ENCODE measurements at places on chromosomes 16 and 17. TPM values are rescaled to one million over a fixed set of nuclear protein-coding genes. Genes with fewer than 3 reads are reported as not detected.
A peak's percentile ranks its signal among the peaks of the same experiment; 100 is the strongest.

The RPL38 gene
- 2,370 TPM for total RNA-seq

GRCh38 chr16:35450648-35451047 lies 1991.2 kb downstream of the TP53TG3F start:
- H3K27ac ChIP-seq: no peak overlapping the region
- no peak for DNase-seq
- no peaks in the 10 kb centered on the region for H3K36me3 ChIP-seq
- no peaks in the 10 kb centered on the region for H3K4me1 ChIP-seq

GRCh38 chr17:33099252-33099651 lies 107.6 kb downstream of the SPACA3 start:
- DNase-seq: no peak
- no peak overlapping the region for H3K27ac ChIP-seq
- no peaks in the 10 kb centered on the region for H3K4me1 ChIP-seq
- H3K4me3 ChIP-seq: no peak overlapping the region

DNA sequence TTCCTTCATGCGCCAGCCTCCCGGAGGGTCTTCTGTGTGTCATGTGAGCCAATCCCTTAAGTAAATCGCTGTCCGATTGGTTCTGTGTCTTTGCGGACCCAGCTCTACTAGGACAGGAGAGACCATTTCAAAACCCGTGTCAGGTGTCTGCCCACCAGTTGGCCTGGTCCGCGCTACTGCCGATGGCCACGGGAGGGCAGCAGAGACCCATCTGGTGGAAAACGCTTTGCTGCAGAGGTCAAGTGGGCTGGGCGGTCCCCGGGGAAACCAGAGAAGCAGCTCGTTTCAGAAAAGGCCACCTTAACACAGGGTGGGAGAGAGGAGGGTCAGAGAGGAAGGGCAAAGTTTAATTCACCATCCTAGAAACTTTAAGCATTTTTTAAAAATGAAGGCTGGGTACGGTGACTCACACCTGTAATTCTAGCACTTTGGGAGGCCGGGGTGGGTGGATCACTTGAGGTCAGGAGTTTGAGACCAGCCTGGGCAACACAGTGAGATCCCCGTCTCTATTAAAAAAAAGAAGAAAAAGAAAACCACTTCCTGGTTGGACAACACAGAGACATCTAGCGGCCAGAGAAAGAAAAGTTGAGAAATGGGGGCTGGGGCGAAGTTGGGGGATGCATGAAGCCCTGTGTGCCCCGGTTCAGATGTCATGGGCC lies 2.8 kb upstream of the CIBAR2 start:
- no peak overlapping the region for H3K27ac ChIP-seq
- no peak overlapping the region for H3K4me3 ChIP-seq
- no peaks in the 10 kb centered on the region for H3K36me3 ChIP-seq
- peaks cover 14% of the 10 kb centered on the region for H3K4me1 ChIP-seq

The KRT20 gene
- total RNA-seq: 0.13 TPM

The CXCL16 gene
- total RNA-seq: 5.4 TPM

GRCh38 chr17:10135539-10136257 lies 62.7 kb downstream of the GAS7 start:
- no peaks in the 10 kb centered on the region for H3K27me3 ChIP-seq
- no peaks in the 10 kb centered on the region for H3K36me3 ChIP-seq
- no peak overlapping the region for H3K4me3 ChIP-seq
- no peaks in the 10 kb centered on the region for H3K4me1 ChIP-seq

The C1QTNF8 gene
- not detected for total RNA-seq

DNA sequence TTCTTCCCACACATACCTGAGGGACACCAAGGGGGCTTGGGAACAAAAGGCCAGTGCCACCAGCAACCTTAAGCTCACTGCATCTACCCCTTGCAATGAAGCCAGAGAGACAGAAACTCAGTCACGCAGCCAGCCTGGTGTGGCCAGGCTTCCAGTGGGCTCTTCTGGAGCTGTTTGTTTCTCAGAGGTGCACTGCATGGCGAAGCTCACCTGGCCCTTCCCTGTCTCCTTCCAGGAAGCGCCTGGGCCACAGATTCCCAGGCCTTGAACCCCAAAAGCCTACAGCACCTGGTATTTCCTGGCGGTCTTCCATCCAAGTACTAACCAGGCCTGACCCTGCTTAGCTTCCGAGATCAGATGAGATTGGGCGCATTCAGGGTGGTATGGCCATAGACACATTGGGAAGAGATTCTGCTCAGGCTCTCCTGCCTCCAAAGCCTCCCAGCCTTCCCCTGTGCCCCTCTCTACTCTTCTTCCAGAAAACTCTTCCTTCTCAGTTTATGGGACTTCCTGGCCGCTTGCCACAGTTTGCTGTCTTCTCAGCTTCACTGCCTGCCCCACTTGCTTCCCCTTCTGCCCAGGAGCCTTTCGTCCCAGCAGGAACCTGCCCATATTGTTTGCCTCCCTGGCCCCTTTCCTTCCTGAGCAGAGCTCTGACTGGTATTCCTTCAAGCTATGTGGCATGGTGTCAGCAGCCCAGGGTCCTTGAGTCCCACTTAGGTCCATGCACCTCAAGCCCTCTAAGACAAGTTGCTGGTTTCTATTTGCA lies 1.6 kb downstream of the CISD3 start:
- no peaks in the 10 kb centered on the region for H3K27me3 ChIP-seq
- H3K4me3 ChIP-seq: peak overlapping the region; percentile 67
- peaks cover 12% of the 10 kb centered on the region for H3K36me3 ChIP-seq
- peaks cover 54% of the 10 kb centered on the region for H3K4me1 ChIP-seq

The ZNF385C gene
- 2.3 TPM for total RNA-seq

The SRL gene
- total RNA-seq: not detected

DNA sequence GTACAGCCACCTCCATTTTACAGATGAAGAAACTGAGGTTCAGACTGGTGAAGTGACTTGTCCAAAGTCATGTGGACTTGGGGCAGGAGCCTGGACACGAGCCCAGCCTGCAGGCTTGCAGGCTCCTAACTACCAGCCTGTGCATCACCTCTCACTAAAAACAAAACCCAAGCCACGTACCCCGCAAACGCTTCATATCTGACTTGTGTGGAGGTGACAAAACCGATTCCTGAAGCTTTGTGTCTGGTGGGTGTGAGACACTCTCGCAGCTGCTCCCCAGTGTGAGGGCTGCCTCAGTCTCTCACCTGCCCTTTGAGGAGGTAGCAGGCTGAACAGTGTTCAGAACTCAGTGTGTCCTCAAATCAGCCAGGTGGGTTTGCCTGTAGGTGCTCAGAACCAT lies 8.4 kb downstream of the HNF1B start:
- DNase-seq: no peak
- peaks cover 51% of the 10 kb centered on the region for H3K4me1 ChIP-seq
- no peaks in the 10 kb centered on the region for H3K27me3 ChIP-seq
- H3K4me3 ChIP-seq: no peak overlapping the region

DNA sequence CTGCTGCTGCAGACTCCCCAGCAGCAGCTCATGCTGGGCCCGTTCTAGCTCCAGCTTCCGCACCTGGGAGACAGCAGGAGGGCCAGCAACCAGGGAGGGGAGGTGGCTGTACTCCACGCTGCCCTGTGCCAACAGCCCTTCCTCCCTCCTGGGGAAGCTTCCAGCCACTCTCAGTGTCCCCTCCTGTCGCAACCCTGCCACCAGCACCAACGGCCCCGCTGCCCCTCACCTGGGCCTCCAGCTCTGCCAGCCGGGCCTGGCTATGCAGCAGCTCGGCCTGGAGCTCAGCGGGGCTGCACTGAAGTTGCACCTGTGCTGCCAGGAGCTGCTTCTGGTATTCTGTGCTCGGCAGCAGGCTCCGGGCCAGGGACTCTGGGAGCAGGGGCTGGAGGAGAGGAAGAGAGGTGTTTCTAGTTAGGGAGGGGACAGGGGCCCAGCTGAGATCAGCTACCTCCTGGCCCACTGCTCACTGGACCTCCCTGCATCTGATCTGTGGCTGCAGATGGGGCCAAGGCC lies 15.4 kb upstream of the MRPL38 start:
- H3K27ac ChIP-seq: no peak overlapping the region
- peaks cover 39% of the 10 kb centered on the region for H3K4me1 ChIP-seq
- H3K36me3 ChIP-seq: no peaks in the 10 kb centered on the region
- no peak overlapping the region for H3K4me3 ChIP-seq

The NPB gene
- total RNA-seq: 0.56 TPM

DNA sequence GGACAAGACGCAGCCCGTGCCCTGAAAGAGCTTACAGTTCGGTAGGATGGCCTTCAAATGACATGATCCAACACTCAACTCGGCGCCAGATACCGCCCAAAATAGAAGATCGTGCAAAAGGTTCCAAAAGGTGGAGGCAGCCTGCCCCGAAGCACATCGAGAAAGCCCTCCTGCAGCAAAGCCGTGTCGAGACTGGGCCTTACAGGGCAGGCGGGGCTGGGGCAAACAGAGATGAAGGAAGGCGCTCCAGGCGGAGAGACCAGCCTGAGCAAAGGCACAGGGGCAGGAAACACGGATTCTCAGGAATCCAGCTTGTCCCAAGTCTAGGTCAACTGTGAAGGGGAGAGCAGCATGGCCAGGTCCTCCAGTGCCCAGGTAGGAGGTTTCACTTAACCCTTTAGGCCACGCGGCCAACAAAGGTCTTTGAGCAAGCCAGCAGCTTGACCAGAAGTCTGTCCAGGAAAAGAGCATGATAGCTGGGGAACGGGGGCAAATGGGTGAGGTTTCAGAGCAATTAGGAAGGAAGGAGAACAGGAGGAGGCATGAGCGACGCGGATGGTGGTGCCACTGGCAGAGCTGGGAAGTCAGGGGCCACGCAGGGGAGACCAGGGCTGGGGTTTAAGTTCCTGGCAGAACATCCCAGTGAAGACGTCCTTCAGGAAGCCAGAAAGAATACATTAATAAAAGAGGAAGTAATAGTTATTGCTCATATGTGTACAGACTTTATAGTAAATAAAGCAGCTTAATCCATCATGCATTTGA lies 21.2 kb upstream of the EIF1 start:
- H3K36me3 ChIP-seq: no peaks in the 10 kb centered on the region
- peaks cover 47% of the 10 kb centered on the region for H3K4me1 ChIP-seq
- H3K4me3 ChIP-seq: peak overlapping the region; percentile 80
- H3K27ac ChIP-seq: no peak overlapping the region
- peaks cover 16% of the 10 kb centered on the region for H3K27me3 ChIP-seq

Measured in HepG2 (cell line).